CD4-positive, alpha-beta T cell treated with Interleukin-6 for 4 hours (primary cell): ENCODE measurements at places on chromosomes 7 and 10.

DNA sequence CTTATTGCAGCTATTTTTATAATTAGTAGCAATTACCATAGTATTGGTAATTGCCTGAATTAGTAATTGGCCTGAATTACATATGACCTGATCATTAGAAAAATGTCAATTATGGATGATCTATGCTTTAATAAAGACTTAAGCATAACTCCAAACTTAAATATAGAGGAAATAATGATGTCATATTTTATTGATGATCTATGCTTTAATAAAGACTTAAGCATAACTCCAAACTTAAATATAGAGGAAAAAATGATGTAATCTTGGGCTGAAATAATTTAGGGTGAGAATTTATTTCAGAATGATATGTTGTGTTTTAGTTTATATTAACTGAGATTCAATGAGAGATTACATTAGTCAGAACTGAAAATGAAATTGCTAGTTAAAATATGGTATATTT is 266.0 kb upstream of the DKK1 start:
- DNase-seq, result no peak

DNA sequence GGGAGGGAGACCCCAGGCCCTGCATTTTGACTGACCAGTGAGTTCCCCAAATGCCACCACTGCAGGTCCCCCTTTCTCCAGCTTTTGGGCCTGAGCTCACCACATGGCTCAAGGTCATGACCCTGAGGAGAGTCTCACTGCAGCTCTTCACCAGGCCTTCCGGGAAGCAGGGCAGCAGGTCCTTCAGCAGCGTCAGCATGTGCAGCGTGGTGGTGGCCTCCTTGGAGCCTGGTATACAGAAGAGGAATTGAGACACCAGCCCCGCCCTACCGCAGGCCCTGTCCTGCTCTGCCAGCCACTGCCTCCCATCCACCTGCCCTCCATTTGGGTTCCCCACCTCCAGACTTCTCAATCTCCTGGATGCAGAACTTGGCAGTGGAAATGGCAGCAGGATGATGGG is 13.0 kb downstream of the RRP12 start:
- DNase-seq, result no peak

GRCh38 chr7:41035794-41036193 is 667.1 kb downstream of the INHBA start:
- no peak for DNase-seq

- DNase-seq, result no peak
Measured at GRCh38 chr7:118245267-118246040, 20.9 kb downstream of the ANKRD7 start.

DNA sequence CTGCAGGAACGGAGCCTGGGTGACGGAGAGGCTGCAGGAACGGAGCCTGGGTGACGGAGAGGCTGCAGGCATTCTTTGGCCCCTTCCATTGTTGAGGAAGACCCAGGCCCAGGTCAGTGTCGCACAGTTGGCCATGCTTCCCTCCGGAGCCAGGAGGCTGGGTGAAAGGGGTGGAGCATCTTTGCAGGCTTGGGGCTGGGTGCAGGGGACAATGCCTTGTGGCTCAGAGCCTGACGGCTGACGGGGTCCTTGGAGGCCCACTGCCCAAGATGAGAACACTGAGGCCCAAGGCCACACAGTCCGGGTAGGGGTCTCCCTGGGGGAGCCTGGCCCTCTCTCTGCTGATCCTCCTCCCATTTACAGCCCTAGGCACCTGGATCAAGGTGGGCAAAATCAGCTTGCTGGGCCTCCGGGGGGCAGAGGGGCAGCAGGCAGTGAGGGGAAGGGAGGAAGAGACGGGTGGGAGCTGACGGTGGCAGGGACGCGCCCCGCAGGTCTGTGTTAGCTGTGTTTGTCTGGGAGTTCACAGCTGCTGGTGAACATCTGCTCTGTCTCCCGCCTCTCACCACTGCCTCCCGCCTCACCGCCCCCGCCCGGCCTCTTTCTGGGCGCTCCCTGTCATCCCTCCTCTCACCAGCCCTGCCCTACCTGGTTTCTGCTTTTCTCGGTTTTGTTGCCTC is 30.6 kb upstream of the PCBD1 start:
- DNase-seq, result no peak

- no peak for DNase-seq
Measured at GRCh38 chr7:25424113-25424512, 195.8 kb upstream of the NPVF start.

DNA sequence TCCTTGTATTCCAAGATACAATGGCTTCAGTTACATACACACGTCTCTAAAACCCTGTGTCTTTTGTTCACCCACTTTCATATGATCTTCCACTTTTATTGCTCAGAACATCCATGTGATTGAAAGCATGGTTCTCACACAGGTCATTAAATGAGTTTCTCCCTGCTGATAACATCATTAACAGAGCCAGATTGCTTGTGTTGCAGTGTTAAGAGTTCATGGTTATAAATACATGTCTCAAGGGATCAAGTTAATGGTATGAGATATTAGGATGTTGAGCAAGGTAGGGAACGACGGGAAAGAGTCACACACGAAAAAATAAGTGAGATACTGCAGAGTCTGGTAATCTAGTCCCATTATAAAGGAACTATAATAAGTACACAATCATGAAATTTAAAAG is 861.5 kb downstream of the SORCS1 start:
- no peak for DNase-seq

- no peak for DNase-seq
Measured at GRCh38 chr10:4790922-4791321, 35.1 kb upstream of the AKR1E2 start.
